ENCODE measurements at places on chromosomes 5 and 9.

GRCh38 chr9:131808291-131808690 lies 68.4 kb upstream of the RAPGEF1 start:
- DNase-seq: no peak

- DNase-seq: no peak
These were observed 231.3 kb upstream of the SLC30A5 start for GRCh38 chr5:68862560-68862959.

DNA sequence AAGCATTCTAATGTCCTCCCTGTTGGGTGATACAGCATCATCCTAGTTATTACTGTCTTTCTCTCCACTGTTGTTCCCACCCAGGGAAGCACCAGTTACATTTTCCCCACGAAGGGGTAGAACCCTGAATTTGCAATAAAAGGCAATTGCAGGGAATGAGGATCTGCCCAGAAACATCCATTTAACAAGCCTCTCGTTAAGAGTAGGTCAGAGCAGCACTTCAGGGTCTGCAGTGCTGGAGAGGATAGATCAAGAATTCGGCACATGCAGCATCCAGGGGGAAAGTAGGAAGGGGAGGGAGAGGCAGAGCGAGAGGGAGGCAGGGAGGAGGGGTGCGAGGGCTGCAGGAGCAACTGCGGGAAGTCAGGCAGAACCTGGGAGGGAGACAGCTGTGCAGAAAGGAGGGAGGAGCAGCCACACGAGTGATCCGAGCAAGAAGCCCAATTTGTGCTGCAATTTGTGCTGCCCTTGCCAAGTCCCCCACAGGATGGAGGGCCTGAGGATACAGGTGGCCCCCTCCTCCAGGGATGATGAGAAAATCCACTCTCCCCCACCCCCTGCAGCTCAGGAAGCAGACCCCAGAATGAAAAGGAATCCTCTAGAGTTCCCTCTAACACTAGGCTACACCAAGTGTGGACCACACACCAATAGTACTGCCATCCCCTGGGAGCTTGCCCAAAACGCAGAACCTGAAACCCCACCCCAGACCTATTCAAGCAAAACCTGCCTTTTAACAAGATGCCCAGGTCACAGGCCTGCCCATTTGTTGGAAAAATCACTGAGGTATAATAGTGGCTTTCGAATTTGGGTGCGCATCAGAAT lies 62.2 kb downstream of the EPB41L4B start:
- DNase-seq: no peak

DNA sequence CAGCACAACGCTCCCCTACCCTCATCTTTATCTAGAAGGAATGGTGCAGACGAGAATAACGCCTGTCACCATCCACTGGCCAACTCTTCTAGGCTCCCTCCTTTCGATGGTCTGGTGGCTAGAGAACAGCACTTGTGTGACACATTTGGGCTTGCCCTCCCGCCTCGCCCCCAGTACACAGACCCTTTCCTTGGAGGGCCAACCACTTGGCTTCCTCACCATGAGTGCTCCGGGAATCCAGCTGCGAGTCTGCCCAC lies 1.4 kb downstream of the GNAQ start:
- no peak for DNase-seq

- DNase-seq: no peak
These were observed 4.2 kb upstream of the SEMA4D start for GRCh38 chr9:89502038-89502601.

Data from AG04449 (cell line).